ENCODE measurements at places on chromosomes 7 and 10.

GRCh38 chr7:117134889-117135552, 181.7 kb downstream of the ST7 start:
- no peak for DNase-seq

DNA sequence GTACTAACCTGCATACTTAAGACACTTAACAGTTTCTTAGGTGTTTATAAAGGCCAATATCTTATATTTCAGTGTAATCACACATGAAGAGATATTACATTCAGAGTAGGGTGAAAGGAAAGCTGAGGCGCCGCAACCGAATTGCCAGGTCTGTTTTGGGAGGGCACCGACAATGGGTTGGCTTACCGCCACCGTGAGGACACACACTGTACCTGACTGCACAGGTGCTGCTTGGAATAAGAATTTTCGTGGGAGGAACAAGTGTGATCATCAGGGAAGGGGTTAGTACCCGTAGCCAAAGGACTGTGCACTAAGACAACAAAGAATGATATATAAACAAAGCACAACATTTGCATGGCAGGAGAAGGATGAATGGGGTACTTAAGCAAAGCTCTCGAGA, 591.8 kb downstream of the SUGCT start:
- DNase-seq: no peak

GRCh38 chr7:29483219-29484104, 80.2 kb upstream of the PRR15 start:
- DNase-seq: no peak

DNA sequence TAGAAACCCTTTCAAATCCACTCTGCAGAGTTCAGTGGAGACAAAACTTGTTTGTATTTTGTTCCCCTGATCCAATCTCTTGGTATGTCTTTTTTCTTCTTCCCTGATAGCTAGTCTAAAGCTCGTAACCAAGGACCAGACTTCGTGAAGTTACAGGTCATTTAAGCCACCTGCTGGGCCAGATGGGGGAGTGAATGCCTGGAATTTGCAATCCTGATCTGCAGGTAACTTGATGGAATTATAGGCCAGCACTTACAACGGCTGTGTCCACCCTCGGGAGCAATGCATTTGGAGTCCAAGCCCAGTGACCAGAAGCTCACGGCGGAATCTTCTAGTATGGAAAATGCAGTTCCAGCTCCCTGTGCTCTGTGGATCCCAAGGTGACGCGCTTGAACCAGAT, 566.9 kb downstream of the TCERG1L start:
- no peak for DNase-seq

- DNase-seq: peak; percentile 23
These were observed 34.9 kb downstream of the INSYN2A start for GRCh38 chr10:127161482-127161881.

- DNase-seq: no peak
These were observed at the start of gene MACC1 for GRCh38 chr7:20217193-20217948. Gene MACC1 (minus strand): TSS chr7:20217384. CDS start chr7:20161862, 55,522 bp downstream.

Data from NCI-H2171 (cell line).